ENCODE measurements at places on chromosomes 5 and 9.

DNA sequence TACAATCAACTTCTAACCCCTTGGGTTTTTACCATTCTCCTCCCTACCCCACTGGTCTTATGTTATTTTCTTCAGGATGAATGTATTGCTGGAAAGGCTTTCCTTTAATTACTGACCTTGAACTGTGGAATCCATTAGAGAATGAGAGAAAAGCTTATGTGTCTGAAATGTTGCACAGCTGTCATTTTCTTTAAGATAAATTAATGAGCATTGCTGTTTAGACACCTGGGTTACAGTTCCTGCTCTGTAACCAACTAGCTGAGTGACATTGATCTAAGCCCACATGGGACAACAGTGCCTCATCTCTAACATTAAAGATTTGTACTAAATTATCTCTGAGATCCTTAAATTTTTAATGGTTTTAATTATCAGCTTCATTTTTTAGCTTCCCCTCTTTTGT is 507.0 kb downstream of the TAF11L14 start:
- no peaks in the 10 kb centered on the region for H3K4me1 ChIP-seq
- H3K36me3 ChIP-seq, result no peaks in the 10 kb centered on the region
- no peaks in the 10 kb centered on the region for H3K27me3 ChIP-seq
- H3K4me3 ChIP-seq, result no peak overlapping the region
- no peak overlapping the region for H3K27ac ChIP-seq
- DNase-seq, result no peak

DNA sequence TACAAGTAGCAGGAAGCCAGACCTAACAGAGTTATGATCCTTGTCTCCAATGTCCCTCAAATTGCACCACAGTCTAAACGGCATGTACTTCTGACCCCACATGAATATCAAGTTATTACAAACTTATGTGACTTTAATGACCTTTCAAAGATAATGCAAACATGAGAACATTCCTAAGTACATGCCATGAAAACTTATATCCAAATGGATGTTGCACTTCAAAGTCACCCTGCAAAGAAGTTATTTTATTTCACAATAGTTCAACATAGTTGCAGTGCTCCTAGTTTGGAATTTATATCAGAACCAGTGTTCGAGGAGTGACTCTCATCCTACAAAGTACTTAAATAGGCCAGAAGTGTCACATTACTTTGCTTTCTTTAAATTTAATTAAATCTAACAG is 41.2 kb upstream of the ITGA1 start:
- no peak overlapping the region for H3K27ac ChIP-seq
- H3K4me3 ChIP-seq, result no peak overlapping the region
- no peaks in the 10 kb centered on the region for H3K36me3 ChIP-seq

- no peak overlapping the region for H3K27ac ChIP-seq
- H3K27me3 ChIP-seq, result no peaks in the 10 kb centered on the region
- no peaks in the 10 kb centered on the region for H3K4me1 ChIP-seq
- no peaks in the 10 kb centered on the region for H3K36me3 ChIP-seq
- H3K4me3 ChIP-seq, result no peak overlapping the region
These were observed 99.6 kb upstream of the RAPGEF1 start for GRCh38 chr9:131839281-131840084.

DNA sequence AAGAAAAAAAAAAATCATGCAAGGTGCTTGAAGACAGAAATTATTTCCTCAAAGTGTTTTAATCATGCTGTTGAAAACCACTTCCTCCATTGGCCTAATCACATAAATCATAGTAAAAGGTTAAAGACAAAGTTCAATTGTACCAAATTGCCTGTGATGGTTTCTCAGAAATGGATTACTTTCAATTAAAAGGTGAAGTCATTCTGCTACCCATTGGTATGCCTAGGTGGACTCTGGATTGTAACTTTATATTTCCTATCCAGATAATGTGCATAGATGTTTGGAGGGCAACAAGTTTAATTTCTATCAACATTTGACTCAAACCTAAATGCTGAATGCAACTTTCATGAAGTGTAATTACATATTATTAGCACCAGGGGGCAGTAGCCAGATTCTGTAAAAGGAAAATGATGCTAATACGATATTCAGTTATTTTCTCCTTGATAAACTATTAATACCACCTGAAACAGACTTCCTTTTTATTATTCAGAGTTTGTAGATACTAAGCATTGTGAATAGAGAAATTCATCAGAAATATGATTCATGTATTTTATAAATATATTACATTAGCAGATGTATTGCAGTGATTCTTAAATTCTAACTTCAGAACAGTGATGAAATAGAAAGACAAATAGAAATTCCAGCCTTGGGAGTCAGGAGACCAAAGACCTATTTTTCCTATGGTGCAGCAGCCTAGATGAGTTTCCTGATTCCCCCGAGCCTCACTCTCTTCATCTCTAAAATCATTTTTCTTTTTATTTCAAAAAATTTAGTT is 148.2 kb downstream of the CAAP1 start:
- no peak for DNase-seq
- no peaks in the 10 kb centered on the region for H3K36me3 ChIP-seq
- no peaks in the 10 kb centered on the region for H3K4me1 ChIP-seq
- H3K4me3 ChIP-seq, result no peak overlapping the region

GRCh38 chr9:10366171-10366779 is 246.5 kb downstream of the PTPRD start:
- no peaks in the 10 kb centered on the region for H3K27me3 ChIP-seq
- H3K27ac ChIP-seq, result no peak overlapping the region
- no peaks in the 10 kb centered on the region for H3K36me3 ChIP-seq
- DNase-seq, result peak; percentile 18

DNA sequence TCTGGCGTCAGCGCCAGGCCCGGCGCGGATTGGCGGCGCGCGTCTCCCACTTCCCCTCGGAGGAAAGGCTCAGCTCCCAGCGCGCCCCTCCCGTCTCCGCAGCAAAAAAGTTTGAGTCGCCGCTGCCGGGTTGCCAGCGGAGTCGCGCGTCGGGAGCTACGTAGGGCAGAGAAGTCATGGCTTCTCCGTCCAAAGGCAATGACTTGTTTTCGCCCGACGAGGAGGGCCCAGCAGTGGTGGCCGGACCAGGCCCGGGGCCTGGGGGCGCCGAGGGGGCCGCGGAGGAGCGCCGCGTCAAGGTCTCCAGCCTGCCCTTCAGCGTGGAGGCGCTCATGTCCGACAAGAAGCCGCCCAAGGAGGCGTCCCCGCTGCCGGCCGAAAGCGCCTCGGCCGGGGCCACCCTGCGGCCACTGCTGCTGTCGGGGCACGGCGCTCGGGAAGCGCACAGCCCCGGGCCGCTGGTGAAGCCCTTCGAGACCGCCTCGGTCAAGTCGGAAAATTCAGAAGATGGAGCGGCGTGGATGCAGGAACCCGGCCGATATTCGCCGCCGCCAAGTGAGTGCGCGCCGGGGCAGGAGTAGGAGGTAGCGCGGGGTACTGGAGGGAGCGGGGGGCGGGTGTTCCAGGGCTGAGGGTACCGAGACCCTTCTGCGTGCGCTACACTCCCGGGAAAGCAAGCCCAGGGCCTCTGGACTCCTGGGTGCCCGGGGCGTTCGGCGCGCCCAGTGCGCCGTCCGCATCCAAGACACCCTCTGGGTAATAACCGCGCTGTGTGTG is at the start of gene MSX2:
Gene MSX2, plus strand, starts transcription at position 99 of the 777 bp plus-strand sequence. Its CDS starts 78 bp downstream, at position 177.
- peak within 1 kb of the TSS; percentile 82 for H3K27ac ChIP-seq

GRCh38 chr9:12461763-12462460 is 231.3 kb upstream of the TYRP1 start:
- no peaks in the 10 kb centered on the region for H3K36me3 ChIP-seq
- no peak for DNase-seq
- no peak overlapping the region for H3K27ac ChIP-seq
- no peaks in the 10 kb centered on the region for H3K27me3 ChIP-seq

GRCh38 chr5:27810458-27810857 is 772.1 kb upstream of the CDH9 start:
- no peak overlapping the region for H3K27ac ChIP-seq
- H3K4me1 ChIP-seq, result no peaks in the 10 kb centered on the region
- no peaks in the 10 kb centered on the region for H3K36me3 ChIP-seq

DNA sequence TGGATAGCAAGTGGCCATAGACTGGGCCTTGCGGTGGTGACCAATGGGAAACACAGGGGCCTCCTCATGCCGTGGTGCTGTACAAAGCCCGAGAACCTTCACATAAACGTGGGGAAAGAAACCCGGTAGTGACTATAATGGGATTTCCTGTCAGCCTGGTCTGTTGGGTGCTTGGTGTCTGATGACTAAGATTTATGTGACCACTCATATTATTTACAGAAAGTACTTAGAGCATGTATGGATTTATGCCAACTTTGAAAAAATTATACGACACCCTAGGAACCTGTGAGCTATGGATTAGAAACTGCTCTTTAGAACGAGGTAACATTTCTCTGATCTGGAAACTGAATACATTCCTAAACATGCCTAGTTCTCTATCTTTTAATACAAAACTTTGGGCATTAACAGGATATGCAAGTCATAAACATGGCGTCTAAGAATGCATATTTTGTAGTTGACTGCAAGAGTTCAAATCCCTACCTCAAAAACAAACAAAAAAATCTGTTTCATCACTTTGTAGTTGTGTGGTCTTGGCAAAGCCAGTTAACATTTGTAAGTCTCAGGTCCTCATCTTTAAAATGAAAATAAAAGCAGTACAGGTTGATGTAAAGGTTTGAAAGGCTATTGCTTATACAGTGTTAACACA is 85.4 kb downstream of the TMEM167A start:
- no peaks in the 10 kb centered on the region for H3K36me3 ChIP-seq
- DNase-seq, result no peak

GRCh38 chr5:151264113-151264512 is 11.1 kb downstream of the GM2A start:
- DNase-seq, result no peak
- H3K4me3 ChIP-seq, result no peak overlapping the region
- no peak overlapping the region for H3K27ac ChIP-seq

- H3K36me3 ChIP-seq, result no peaks in the 10 kb centered on the region
- H3K27ac ChIP-seq, result no peak overlapping the region
- no peaks in the 10 kb centered on the region for H3K27me3 ChIP-seq
- H3K4me1 ChIP-seq, result no peaks in the 10 kb centered on the region
These were observed 1.8 kb downstream of the SGCD start for GRCh38 chr5:156328766-156329165.

DNA sequence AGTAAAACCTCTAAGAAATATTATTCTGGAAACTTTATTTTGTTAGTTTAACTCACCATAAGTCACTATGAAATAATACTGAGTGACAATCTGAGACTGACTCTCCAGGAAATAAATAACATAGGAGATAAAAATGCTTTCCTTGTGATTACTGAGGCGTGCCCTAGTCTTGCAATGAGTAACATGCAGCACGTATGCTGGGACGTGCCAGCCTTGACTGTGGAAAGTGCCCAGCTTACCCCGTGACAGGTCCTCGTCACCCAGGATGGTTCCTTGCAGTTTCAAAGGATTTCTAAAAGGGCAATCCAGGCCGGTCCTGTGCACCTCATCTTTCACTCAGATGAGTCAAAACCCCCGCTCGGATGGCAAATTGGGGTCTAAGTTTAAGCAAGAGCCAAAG is 720.8 kb upstream of the ADAMTS16 start:
- no peaks in the 10 kb centered on the region for H3K4me1 ChIP-seq
- no peaks in the 10 kb centered on the region for H3K36me3 ChIP-seq
- no peaks in the 10 kb centered on the region for H3K27me3 ChIP-seq

DNA sequence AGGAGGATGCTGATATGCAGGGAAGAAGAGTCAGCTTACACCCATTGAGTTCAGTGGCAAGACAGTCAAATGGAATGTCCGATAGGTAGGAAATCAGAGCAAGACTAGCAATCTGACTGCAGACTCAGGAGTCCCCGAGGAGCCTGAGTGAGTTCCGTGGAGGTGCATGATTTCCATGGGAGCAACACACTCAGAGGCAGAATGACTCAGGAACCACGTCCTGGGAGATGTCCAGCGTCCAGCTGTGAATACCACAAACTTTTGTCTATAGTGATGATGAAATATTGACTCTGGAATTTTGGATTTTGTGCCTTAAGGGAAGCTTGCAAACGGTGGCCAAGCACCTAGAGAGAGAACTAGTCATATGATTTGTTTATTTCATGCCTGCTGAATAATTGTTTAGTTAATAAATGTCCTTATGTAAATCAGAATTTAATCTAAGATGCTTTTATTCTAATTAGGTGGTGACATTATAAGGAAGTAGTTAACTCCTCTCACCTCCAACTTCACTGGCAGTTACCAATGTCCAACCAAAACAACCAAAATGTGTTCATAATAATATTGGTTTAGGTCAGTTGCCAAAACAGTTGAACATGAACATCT is 100.4 kb downstream of the PDE4D start:
- peak; percentile 57 for DNase-seq
- H3K27me3 ChIP-seq, result no peaks in the 10 kb centered on the region
- H3K27ac ChIP-seq, result no peak overlapping the region
- no peaks in the 10 kb centered on the region for H3K36me3 ChIP-seq

DNA sequence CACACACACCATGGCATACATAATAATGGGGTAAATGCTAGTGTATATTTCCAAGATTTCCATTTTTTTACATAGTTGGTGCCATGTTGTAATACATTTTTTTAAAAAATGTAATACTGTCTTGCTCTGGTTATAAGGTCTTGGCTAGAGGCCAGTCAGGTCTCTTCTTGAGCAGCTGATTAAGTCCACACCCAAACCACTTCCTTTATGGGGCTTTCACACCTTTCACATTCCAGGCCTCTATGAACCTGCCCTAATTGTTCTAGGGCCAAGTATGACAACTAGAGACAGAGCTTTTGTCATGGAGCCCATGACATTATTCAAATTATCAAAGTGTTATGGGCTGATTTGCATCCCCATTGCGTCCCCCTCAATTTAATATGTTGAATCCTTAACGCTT is 495.6 kb upstream of the CTNND2 start:
- H3K4me3 ChIP-seq, result no peak overlapping the region
- H3K27me3 ChIP-seq, result no peaks in the 10 kb centered on the region
- no peaks in the 10 kb centered on the region for H3K36me3 ChIP-seq

- no peak for DNase-seq
- peak within 1 kb of the TSS; percentile 79 for H3K4me3 ChIP-seq
- no peaks in the 10 kb centered on the region for H3K27me3 ChIP-seq
- no peaks in the 10 kb centered on the region for H3K36me3 ChIP-seq
- peaks cover 24% of the 10 kb centered on the region for H3K4me1 ChIP-seq
These were observed at the start of gene SLC22A5 for GRCh38 chr5:132369474-132370180. SLC22A5 (plus strand) TSS chr5:132369710; CDS start chr5:132369973, 263 bp downstream.

DNA sequence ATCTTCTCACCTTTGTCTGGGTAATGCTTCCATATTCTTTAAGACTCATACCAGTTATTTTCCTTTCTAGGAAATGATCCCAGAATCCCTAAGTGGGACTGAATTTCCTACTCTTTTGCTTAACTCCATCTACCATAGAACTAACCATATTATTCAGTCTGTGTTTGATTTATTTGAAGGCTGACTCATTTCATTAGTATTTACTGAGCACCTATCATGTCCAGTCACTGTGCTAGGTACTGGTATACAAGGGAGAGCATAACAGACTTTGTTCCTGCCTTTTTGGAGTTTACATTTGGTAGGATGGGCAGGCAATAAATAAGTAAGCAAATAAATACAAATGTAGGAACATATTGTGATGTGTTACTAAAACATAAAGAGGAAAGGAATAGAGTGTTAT is 4.3 kb downstream of the NPR2 start:
- DNase-seq, result no peak
- no peaks in the 10 kb centered on the region for H3K27me3 ChIP-seq
- H3K27ac ChIP-seq, result no peak overlapping the region
- no peaks in the 10 kb centered on the region for H3K36me3 ChIP-seq
- 0 out of 2 replicates have a peak, but pooled peaks cover 3% of the 10 kb centered on the region for H3K4me1 ChIP-seq
- no peak overlapping the region for H3K4me3 ChIP-seq

- no peaks in the 10 kb centered on the region for H3K36me3 ChIP-seq
- H3K27me3 ChIP-seq, result no peaks in the 10 kb centered on the region
- no peak overlapping the region for H3K4me3 ChIP-seq
- no peak for DNase-seq
- no peaks in the 10 kb centered on the region for H3K4me1 ChIP-seq
These were observed 21.6 kb downstream of the LPCAT1 start for GRCh38 chr5:1502046-1502736.

GRCh38 chr9:93582550-93582949 is 6.2 kb downstream of the PHF2 start:
- H3K27ac ChIP-seq, result no peak overlapping the region

Data from Panc1 (cell line).